ENCODE measurements at places on chromosomes 5 and 9. TPM values are rescaled to one million over a fixed set of nuclear protein-coding genes. Genes with fewer than 3 reads are reported as not detected.

TEX48 gene
- total RNA-seq, result not detected

CCNB1 gene
- 11.6 TPM for total RNA-seq

STK32A gene
- total RNA-seq, result not detected

GFI1B gene
- total RNA-seq, result 72.4 TPM

ZNF883 gene
- total RNA-seq, result 1.1 TPM
